ENCODE measurements at places on chromosomes 13 and 19. TPM values are rescaled to one million over a fixed set of nuclear protein-coding genes. Genes with fewer than 3 reads are reported as not detected.

CD37 gene
- total RNA-seq = not detected

UQCRFS1 gene
- 36.3 TPM for total RNA-seq

RANBP3 gene
- 36.1 TPM for total RNA-seq

NDUFB7 gene
- total RNA-seq = 243 TPM

UHRF1 gene
- total RNA-seq = 35.4 TPM

HIPK4 gene
- total RNA-seq = not detected

C19orf18 gene
- total RNA-seq = not detected

CEP89 gene
- 14.0 TPM for total RNA-seq

ZFR2 gene
- not detected for total RNA-seq

RCBTB2 gene
- 8.4 TPM for total RNA-seq

KIR2DL3 gene
- total RNA-seq = not detected

SIGLECL1 gene
- not detected for total RNA-seq

COG3 gene
- 41.4 TPM for total RNA-seq

F10 gene
- total RNA-seq = 11.9 TPM

YJEFN3 gene
- total RNA-seq = 1.2 TPM

EFNA2 gene
- total RNA-seq = not detected

LILRB4 gene
- not detected for total RNA-seq

AXL gene
- total RNA-seq = 278 TPM

PCDH9 gene
- total RNA-seq = 3.6 TPM

MBD3L3 gene
- not detected for total RNA-seq

PRR22 gene
- 0.22 TPM for total RNA-seq

SHISA7 gene
- total RNA-seq = not detected

THSD8 gene
- total RNA-seq = not detected

NLRP7 gene
- 0.22 TPM for total RNA-seq

APLP1 gene
- total RNA-seq = 6.7 TPM

MBD3L2 gene
- not detected for total RNA-seq
